ENCODE measurements at places on chromosomes 7 and 10.

- peak overlapping the region; percentile 24 for H3K27ac ChIP-seq
- no peak overlapping the region for H3K4me3 ChIP-seq
- DNase-seq = no peak
- H3K36me3 ChIP-seq = peaks cover 29% of the 10 kb centered on the region
Observed at GRCh38 chr7:76054123-76055120, 6.5 kb downstream of the MDH2 start.

DNA sequence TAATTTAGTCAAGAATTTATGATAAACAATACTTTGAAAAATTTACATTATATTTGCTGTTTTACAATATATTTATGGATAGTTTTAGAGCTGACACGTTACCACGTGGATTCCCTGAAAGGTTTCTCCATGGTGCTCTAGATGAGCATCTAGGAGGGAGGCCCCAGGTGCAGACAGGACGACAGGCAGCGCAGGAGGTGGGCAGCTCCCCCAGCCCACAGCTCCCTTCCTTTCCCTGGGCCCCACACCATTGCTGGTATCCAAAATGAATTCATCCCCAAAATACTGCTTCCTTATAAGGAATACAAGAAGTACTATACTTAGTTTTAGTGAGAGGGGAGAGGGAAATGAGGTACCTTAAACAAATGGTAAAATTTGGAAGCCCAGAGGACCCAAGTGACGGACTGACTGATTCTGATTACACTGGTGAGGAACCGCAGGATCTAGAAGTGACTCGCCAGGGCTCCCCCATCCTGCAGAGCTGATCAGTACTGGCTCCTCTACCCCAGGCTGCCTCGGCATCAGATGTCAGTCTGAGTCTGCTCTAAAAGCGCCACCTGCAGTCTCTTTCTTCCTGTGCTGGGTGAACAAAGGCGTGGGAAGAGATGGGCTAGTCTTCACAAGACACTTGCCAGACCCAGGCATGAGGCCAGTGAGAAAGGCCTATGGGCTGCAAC is 89.2 kb downstream of the DLG5 start:
- H3K4me1 ChIP-seq = peaks cover 28% of the 10 kb centered on the region
- H3K27ac ChIP-seq = no peak overlapping the region
- H3K4me3 ChIP-seq = no peak overlapping the region
- peaks cover 23% of the 10 kb centered on the region for H3K36me3 ChIP-seq

DNA sequence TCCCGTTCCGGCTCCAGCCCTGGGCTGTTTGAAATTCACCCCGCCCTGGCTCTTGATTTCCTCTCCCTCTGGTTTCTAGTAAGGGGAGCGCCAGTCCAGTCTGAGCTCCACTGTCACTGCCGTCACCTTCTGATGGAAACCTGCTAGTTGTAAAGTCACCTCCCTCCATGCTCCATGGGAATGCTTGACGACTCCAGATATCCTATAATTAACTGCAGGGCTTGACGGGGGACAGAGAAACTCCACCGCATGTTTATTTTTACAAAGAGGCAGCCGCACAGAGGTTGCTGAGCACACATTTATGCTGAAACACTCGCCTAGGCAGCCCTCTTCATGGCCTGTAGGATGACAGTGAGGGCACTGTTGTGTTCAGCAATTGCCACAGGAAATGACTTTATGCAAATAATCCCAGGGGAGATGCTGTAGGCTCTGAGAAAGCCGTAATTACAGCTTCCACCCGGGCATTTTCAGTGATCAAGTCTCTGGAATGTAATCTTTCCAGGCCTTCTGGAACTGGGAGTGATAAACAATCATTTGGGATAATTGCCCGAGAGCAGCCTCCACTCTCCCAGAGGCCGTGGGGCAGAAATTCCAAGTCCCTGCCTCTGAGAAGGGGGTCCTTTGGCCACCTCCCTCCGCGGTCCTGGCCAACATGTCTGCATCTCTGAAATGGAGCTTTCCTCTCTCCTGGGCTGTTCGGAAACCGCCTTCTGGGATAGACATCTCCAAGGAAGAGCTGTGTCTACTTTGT is 300.5 kb downstream of the KLF6 start:
- H3K4me1 ChIP-seq = peaks cover 57% of the 10 kb centered on the region
- H3K4me3 ChIP-seq = no peak overlapping the region
- H3K27ac ChIP-seq = peak overlapping the region; percentile 69
- H3K36me3 ChIP-seq = no peaks in the 10 kb centered on the region
- no peaks in the 10 kb centered on the region for H3K27me3 ChIP-seq

DNA sequence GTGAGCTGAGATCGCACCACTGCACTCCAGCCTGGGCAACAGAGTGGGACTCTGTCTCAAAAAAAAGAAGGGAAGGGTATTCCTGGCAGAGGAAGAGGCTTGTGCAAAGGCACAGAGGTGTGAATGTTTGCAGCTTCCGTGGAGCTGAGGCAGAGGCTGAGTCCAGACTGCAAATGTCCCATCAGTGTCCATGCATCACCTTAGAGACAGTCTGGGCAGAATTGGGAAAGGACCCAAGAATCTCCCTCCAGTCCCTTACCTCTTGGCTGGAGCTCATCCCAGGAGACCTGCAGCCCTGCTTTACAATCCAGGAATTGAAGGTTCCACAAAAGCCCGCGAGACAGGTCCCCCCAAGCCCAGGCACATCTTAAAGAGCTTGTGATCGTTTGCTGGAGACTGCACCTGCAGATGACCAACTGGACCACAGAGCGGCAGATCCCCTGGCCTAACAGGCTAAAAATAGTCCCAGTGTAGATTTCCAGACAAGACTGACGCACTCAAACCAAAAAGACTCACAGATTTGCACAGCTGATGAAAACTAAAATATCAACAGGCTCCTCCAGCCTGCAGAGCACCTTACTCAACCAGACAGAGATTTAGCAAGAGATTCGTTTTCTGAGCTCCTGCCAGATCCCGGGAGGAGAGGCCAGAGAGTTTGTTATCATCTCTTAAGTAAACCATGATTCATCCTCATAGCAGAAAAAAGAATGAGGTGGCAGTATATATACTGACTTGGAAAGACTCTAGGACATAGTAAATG is 22.9 kb upstream of the NANOS1 start:
- peak overlapping the region; percentile 42 for H3K27ac ChIP-seq
- no peak overlapping the region for H3K4me3 ChIP-seq
- peaks cover 18% of the 10 kb centered on the region for H3K4me1 ChIP-seq
- H3K36me3 ChIP-seq = no peaks in the 10 kb centered on the region

- H3K4me1 ChIP-seq = peaks cover 4% of the 10 kb centered on the region
- H3K27ac ChIP-seq = peak overlapping the region; percentile 84
- H3K4me3 ChIP-seq = peak overlapping the region; percentile 68
- no peak for DNase-seq
Observed at GRCh38 chr10:15369256-15370211, 1.6 kb downstream of the FAM171A1 start.

DNA sequence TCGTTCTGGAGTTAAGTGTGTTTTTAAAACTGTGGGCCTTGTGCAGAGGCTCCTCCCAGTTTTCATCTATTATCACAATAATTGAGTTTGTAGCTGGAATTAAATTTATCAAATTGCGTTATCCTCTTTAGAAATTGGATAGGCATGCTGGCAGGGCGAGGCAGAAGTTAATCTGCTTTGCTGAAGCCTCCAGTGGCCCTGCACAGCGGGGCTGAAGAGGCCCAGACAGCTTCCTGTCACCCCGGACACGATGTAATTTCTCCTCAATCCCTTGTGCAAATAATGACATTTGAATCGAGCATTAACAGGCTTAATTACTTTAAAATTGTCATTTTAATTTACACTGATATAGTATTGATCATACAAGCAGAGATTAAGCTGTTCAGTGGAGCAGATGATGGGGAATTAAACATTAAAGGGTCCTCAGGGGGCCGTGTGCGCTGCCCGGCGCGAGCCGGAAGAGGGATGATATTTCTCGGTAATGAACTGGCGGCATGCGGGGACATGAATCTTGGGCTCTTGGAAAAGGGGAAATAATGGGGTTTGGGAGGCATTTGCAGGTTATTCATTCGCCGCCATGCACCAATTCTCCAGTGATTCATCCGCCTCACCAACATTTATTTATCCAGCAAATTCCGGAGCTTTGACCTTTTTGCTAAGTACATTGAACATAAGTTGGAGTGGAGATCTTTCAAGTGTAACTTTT is 118.5 kb downstream of the NKX6-2 start:
- H3K4me3 ChIP-seq = no peak overlapping the region
- H3K4me1 ChIP-seq = peaks cover 47% of the 10 kb centered on the region
- H3K36me3 ChIP-seq = no peaks in the 10 kb centered on the region
- DNase-seq = no peak
- H3K27me3 ChIP-seq = no peaks in the 10 kb centered on the region
- no peak overlapping the region for H3K27ac ChIP-seq

DNA sequence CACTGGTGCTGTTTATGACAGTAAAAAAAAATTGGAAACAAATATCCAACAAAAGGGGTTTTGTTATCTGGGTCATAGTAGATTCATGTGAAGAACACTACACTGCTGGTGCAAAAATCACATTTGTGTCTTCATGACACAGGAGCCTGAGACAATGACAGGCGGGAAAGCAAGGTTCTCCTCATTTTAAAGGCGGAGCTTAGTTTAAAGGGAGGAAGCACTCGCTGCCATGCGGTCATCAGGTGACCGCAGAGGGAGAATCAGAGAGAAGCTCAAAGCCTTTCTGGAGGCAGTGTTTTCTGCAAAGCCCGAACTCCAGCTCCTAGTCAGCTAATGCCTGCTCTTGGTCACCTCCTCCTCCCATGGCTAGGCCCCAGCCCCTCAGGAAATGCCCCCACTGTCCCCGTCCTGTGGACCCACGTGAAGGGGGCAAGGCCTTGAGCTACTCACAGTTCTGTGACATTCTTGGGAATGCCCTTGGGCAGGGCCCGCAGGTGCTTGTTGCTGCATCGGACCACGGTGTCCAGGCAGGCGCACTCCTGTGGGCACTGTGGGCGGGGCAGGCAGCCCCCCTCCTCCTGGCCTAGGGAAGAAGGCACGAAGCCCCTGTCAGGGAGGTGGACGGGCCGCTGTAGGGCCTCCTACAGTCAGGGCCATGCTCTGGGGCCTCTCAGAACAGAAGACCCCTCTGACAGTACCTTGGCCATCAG is 146.1 kb downstream of the SLIT1 start:
- no peak for DNase-seq
- H3K27me3 ChIP-seq = no peaks in the 10 kb centered on the region
- no peak overlapping the region for H3K27ac ChIP-seq
- H3K4me1 ChIP-seq = peaks cover 12% of the 10 kb centered on the region

- peak overlapping the region; percentile 77 for H3K27ac ChIP-seq
- no peaks in the 10 kb centered on the region for H3K36me3 ChIP-seq
- no peak overlapping the region for H3K4me3 ChIP-seq
- DNase-seq = no peak
- no peaks in the 10 kb centered on the region for H3K27me3 ChIP-seq
- peaks cover 35% of the 10 kb centered on the region for H3K4me1 ChIP-seq
Observed at GRCh38 chr7:12941512-12941911, 254.1 kb downstream of the ARL4A start.

DNA sequence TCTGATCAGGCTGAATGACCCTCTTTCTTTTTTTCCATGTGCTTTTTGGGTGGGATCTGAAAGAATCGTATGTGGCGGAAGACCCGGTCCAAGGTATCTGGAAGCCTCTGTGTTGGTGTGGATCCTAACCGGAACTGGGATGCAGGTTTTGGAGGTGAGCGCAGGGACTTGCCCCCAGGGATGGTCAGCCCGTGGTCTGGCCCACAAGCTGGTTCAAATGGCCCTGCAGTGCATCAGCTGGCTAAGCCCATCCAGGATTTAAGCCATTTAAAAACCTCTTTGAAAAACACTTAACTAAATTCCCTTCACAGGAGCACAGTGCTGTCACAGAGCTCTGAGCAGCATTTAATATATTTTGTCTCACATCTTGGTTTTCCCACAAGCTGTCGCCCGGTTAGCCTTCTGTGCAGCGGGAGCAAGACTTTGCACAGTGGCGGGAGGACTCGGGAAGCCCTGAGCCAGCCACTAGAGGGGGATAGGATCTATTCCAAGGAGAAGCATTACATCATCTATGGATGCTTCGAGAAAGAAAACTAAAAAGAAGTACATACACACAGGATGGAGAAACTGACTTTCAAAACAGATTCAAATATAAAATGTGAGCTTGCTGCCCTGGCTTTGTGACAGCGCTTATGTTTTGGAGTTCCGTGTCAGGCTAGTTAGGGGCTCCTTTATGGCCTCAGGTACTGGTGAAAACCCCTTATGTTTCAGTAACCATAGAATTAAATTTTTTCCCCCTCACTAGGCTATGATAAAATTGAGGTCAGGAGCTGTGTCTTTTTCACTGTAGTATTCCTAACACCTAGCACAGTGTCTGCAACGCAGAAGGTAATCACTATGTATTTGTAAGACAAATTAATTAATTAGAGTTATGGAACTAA is 11.3 kb downstream of the CPA2 start:
- H3K36me3 ChIP-seq = no peaks in the 10 kb centered on the region
- H3K27ac ChIP-seq = no peak overlapping the region
- H3K4me1 ChIP-seq = peaks cover under 1% of the 10 kb centered on the region
- H3K4me3 ChIP-seq = no peak overlapping the region

DNA sequence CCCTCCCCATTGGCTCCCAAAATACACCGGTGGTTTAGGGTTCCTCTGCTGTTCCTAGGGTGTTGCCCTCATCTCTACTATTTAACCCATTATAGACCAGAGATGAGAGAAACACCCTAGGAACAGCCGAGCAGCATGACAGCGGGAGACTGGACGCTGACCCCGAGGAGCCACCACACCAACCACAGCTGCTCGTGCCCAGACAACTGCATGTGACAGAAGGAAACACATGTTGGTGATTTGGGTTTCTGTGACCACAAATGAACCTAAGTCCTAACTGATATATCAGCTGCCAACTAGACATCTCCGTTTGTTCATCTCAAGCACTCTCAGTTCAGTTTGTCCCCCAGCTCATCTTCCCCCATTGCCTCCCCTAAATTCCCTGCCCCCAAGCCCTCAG is 13.4 kb downstream of the CFAP43 start:
- no peaks in the 10 kb centered on the region for H3K4me1 ChIP-seq
- H3K36me3 ChIP-seq = no peaks in the 10 kb centered on the region
- H3K4me3 ChIP-seq = no peak overlapping the region
- no peak overlapping the region for H3K27ac ChIP-seq

GRCh38 chr7:99313204-99313573 is 12.5 kb upstream of the ARPC1A start:
- H3K4me1 ChIP-seq = no peaks in the 10 kb centered on the region
- H3K27ac ChIP-seq = no peak overlapping the region
- no peaks in the 10 kb centered on the region for H3K27me3 ChIP-seq
- no peak for DNase-seq

GRCh38 chr10:103570844-103571655 is 77.5 kb downstream of the NEURL1 start:
- no peaks in the 10 kb centered on the region for H3K27me3 ChIP-seq
- no peaks in the 10 kb centered on the region for H3K4me1 ChIP-seq

DNA sequence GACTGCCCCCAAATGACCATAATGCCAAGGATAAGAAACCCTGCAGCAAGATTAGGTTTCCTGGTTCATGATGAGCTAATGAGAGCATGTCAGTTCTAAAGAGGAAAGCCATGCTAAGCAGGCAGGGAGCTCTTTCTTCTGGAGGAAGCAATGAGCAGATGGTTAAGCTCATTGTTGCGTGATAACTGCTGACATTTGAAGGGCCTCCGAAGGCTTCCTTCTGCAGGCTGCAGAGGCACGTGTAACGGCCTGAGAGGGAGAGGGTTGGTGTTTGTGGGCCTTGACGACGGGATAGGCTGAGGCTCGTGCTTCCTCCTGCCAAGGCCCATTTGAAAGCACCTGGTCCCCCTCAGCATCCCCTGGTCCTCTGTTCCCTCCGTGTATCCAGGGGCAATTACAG is 63.5 kb upstream of the BTBD16 start:
- DNase-seq = no peak
- no peak overlapping the region for H3K4me3 ChIP-seq
- no peaks in the 10 kb centered on the region for H3K27me3 ChIP-seq
- H3K36me3 ChIP-seq = peaks cover 9% of the 10 kb centered on the region
- no peaks in the 10 kb centered on the region for H3K4me1 ChIP-seq

GRCh38 chr7:93860261-93860660 is 30.3 kb downstream of the TFPI2 start:
- no peaks in the 10 kb centered on the region for H3K27me3 ChIP-seq
- no peaks in the 10 kb centered on the region for H3K36me3 ChIP-seq
- H3K27ac ChIP-seq = no peak overlapping the region
- no peaks in the 10 kb centered on the region for H3K4me1 ChIP-seq
- H3K4me3 ChIP-seq = no peak overlapping the region
